ENCODE measurements at places on chromosomes 4 and X. TPM values are rescaled to one million over a fixed set of nuclear protein-coding genes. Genes with fewer than 3 reads are reported as not detected.

GRCh38 chrX:45743906-45744625 lies 543.4 kb upstream of the DIPK2B start:
- H3K4me1 ChIP-seq, result peaks cover 13% of the 10 kb centered on the region
- no peaks in the 10 kb centered on the region for H3K27me3 ChIP-seq
- no peaks in the 10 kb centered on the region for H3K36me3 ChIP-seq
- no peak for DNase-seq

ATRX gene
- 117 TPM for total RNA-seq

DNA sequence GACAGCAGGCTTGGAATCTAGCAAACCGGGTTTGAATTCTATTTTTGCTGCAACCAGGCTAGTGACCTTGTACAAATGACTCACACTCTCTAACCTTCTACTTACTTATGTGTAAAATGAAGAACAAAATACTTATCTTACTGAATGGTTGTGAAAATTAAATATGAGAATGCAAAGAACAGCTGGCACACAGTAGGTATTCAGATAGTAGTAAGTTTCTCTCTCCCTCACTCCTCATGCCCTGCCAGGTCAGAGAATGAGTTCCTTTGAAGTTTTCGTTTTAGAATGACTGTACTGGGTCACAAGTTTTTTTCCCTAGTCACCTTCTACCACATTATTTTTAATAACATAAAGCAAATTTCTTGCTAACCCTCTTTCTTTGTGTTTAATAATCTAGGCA lies 33.0 kb downstream of the CISD2 start:
- no peaks in the 10 kb centered on the region for H3K36me3 ChIP-seq
- DNase-seq, result no peak
- H3K27ac ChIP-seq, result no peak overlapping the region
- H3K27me3 ChIP-seq, result no peaks in the 10 kb centered on the region
- no peak overlapping the region for H3K4me3 ChIP-seq

CLTRN gene
- 0.40 TPM for total RNA-seq

KLB gene
- total RNA-seq, result 0.20 TPM

SHOX gene
- total RNA-seq, result not detected

GRCh38 chr4:30208731-30209435 lies 511.3 kb upstream of the PCDH7 start:
- no peak overlapping the region for H3K27ac ChIP-seq
- no peaks in the 10 kb centered on the region for H3K4me1 ChIP-seq
- H3K4me3 ChIP-seq, result no peak overlapping the region
- DNase-seq, result no peak
- no peaks in the 10 kb centered on the region for H3K27me3 ChIP-seq

XKRX gene
- 0.44 TPM for total RNA-seq

Measured in thyroid gland (tissue), 4 donors.